Sciatic nerve (tissue), 2 donors: ENCODE measurements at places on chromosomes 7 and 10. TPM values are rescaled to one million over a fixed set of nuclear protein-coding genes. Genes with fewer than 3 reads are reported as not detected.

DNA sequence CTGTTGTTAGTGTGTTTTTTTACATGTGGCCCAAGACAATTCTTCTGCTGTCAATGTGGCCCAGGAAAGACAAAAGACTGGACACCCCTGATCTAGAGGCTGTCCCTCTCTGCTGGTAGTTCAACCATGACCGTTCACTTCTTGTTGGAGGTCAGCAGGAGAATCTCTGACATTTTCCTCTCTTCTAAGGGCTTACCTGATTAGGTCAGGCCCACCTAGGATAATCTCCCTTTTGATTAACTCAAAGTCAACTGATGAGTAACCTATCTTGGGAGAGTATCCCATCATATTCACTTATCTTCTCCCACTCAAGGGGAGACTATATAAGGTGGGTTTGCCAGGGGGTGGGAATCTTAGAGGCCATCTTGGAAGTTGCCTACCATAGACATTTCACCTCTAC is 135.2 kb downstream of the BUB3 start:
- DNase-seq: no peak

Gene CCDC3
- 114 TPM for total RNA-seq

Gene CLDN4
- total RNA-seq: 0.85 TPM

DNA sequence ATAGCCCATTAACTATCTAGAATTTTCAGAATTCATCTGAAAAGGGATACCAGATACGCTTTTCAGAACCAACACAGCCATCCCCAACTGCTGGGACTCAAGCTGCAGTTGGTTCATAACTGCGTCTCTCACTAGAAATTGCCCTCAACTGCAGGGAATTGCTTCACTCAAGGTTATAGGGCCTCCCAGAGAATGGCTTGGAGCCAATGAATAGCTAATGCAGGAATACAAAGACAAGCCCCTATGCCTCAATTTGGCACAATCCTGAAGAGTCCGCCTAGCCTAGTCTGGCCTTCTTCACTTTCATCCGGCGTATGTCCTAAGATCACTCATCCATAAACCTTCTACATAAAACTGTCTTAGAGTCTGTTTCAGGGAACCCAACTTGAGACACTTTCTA is 164.0 kb downstream of the SKAP2 start:
- DNase-seq: no peak

- DNase-seq: no peak
Observed at GRCh38 chr7:121960678-121961077, 87.7 kb downstream of the PTPRZ1 start.

DNA sequence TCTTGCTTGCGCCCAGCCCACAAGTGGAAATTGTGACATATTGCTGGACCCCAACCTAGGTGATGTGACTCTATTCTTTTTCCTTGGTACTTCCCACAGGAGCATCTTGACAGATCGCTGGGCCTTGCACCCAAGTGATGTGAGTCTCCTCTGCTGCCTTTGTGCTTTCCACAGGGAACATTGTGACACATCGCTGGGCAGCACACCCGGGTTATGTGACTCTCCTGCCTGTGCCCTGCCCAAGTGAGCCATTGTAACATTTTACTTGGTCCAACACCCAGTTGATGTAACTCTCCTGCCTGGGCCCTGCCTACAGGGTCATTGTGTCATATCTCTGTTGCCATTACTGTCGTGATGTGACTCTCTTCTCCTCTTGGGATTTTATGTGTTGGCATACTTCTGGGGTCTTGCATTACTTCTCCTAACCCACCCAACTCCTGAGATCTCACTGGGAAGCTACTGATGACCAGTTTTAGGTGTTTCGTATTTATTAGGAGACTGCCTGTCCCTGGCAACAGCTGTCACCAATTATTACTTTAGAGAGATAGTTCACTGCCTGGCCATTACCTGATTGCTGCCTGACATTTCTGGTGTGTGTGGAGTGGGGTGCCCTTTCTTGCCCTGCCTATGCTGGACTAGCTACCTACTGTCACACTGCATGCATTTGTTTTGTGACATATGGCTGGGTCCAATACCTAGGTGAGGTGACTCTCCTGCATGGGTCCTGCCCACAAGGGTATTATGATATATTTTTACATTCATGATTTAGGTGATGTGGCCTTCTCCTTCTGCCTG is 45.4 kb upstream of the ZNF680 start:
- DNase-seq: no peak

Gene ADCYAP1R1
- total RNA-seq: 9.1 TPM

DNA sequence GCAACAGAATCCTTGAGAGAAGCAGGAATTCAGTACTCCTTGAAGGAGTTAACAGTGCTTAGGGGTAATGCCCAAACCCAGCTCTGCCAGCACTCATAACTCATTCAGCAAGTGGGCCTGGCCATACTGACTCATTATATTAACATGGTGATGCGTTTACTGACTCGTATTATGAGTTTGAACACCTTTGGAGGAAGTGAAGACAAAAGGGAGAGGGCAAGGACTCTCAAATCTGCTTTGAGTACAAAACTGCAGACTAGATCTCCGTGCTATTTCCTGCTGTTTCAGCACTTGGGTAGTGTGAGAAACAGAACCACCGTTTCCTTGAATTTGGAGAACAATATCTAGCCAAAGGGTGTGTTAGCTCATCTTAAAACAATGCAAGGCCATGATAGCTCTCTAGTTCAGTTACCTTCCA is 30.8 kb downstream of the SLC16A9 start:
- no peak for DNase-seq

GRCh38 chr10:129950676-129951075 is 13.4 kb downstream of the EBF3 start:
- DNase-seq: no peak

DNA sequence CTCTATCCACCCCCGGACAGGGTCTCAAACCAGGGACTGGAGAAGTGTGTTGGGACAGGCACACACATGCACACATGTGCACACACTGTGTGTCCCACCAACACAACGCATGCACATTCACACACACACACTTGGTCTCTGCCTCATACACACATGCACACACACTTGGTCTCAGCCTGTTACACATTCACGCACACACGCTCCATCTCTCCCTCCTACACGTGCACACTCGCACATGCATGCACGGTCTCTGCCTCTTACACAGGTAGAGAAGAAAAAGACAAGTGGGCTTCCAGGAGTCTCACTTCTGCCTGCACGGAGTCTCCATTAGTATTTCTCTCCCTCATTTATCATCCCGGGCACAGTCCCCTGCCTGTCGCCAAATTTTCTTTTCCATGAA is 171.2 kb downstream of the EBF3 start:
- no peak for DNase-seq

DNA sequence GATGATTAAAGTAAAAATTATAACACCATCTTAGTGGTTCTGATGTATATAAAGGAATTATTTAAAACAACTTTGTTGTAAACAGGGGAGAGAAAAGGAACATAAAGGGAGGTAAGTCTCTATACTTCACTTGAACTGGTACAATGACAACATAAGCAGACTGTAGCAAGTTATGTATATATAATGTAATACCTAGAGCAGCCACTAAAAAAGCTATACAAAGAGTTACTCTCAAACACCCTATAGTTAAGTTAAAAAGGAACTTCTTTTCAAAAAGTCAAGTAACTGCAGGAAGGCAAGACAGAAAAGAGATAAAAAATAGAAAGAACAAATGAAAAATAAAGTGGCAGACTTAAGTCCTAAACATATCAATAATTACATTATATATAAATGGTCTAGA is 82.3 kb downstream of the ZNF503 start:
- no peak for DNase-seq

- no peak for DNase-seq
Observed at GRCh38 chr7:16431646-16432424, 10.5 kb upstream of the CRPPA start.

DNA sequence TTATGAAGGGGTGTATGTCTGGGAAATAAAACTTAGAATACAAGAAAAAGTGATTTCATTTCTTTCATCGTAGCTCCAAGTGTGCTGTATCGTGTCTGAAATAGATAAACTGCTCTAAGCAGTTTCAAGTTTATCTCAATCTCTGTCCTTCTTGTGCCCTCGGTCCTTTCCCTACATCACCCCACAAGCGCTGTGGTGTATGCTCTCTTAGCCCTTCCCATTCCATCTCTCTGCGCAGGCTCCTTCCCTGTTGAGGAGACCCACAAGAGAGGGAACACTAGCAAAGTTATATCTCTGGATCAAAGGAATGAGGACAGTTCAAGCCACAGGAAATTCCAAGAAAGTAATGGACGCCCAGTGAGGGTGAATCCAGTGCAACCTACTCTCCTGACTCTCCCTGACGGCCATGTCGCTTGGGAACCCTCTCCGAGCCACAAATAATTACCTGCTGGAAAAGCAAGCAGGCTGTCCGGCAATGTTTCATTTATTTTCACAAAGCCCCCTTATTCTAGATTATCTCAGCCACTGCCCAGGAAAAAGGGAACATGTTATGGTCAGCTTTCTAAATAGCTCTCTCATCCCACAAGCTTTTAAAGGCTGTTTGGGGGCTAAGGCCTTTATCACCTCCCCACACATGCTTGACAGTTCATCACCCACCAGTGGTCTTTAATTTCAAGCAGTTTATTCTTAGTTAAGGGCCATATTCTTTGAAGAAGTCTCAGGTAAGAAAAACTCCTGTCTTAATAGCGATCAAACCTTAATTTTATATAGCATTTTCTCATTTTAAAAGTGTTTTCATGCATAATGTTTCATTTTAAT is 34.8 kb downstream of the LRRC4 start:
- no peak for DNase-seq

DNA sequence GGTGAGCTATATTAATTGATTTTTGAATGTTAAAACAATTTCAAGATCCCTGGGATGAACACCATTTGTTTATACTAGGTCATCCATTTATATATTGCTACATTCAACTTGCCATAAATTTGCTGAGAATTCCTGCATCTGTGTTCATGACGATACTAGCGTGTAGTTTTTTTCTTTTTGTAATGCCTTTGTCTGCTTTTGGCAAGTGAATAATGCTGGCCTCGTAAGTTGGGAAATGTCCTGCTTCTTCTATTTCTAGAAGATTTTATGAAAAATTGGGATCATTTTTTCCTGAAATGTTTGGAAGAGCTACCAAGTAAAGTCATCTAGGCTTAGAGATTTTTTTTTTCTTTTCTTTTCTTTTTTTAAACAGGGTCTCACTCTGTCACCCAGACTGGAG is 12.9 kb upstream of the MEST start:
- DNase-seq: no peak

GRCh38 chr10:88473989-88474883 is 108.9 kb downstream of the RNLS start:
- DNase-seq: no peak

Gene TMEM130
- 5.7 TPM for total RNA-seq

GRCh38 chr10:644076-644942 is 45.2 kb downstream of the DIP2C start:
- DNase-seq: peak; percentile 33

DNA sequence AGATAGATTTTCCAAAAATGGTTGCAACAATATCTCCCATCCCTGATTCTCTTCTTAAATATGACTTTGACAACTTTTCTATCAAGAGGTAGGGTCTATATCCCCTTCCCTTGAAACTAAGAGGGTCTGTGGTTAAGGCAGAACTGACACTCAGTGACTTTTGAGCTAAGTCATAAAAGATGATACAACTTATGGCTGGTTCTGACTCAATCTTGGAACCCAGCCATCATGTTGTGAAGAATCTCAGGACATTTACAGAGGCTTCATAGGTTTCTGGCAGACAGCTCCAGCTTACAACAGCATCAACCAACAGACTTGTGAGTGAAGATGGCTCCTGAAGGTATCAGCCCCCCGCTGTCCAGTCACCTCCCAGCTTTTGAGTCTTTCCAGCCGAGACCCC is 203.5 kb downstream of the RNLS start:
- no peak for DNase-seq

GRCh38 chr7:134660242-134660785 is 13.7 kb downstream of the BPGM start:
- DNase-seq: no peak

Gene ELN
- 62.8 TPM for total RNA-seq

Gene C10orf143
- total RNA-seq: 4.8 TPM

- no peak for DNase-seq
Observed at GRCh38 chr7:8119262-8119661, 142.7 kb downstream of the ICA1 start.

DNA sequence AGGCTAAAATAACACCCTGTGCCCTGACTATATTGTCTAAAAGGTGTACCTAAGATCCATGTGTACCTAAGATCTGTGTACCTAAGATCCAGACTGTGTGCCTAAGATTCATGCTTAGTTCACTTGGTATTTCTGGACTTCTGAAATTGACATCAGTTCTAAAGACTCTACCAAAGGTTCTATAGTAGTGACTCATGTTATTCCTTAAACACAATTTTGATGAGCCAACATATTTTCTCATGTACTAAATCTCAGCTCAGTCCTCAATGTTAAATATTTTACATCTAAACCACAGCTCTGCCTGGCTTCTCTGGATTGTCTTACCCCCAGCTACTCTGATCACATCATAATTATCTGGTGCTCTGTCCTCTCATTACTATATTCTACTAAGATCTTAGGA is 802.3 kb upstream of the SORCS1 start:
- no peak for DNase-seq

- DNase-seq: no peak
Observed at GRCh38 chr7:55532150-55532917, 40.0 kb downstream of the VOPP1 start.

DNA sequence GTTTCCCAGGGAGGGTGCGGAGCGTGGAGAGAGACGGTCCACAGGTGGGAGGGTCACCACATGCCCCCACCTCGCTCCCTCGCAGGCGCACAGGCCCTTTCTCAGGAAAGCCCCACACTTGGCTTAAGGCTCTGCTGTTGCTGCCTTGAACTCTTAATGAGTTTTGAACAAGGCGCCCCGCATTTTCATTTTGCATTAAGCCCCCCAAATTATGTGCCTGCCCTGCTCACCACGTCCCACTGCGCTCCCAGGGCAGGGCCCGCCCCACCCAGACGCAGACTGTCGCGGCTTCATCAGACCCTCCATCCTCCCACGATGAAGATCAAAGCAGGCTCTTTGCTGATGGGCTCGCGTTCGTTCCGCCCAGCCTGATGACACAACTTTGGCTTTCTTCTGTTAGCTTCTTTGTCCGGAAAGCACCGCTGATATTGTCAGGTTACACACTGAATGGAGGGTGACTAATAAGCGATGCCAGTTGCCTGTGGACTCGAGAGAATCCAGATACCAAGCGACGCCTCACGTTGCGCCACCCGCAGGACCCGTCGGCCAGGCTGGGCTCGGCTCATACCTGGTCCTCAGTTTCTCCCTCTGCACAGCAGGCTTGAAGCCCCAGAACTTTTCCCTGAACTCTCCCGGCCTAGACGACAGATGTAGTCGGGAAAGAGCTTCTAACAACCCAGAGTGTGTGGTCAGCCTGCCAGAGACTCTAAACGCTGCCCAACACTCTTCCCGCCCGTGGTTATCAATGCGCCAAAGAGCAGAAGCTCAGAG is 9.5 kb downstream of the CALML3 start:
- DNase-seq: peak; percentile 59

Gene ADIRF
- 599 TPM for total RNA-seq

GRCh38 chr10:8825611-8826010 is 771.1 kb downstream of the GATA3 start:
- no peak for DNase-seq

GRCh38 chr10:85612833-85613232 is 753.8 kb downstream of the GRID1 start:
- no peak for DNase-seq

- DNase-seq: no peak
Observed at GRCh38 chr10:25818751-25819150, 115.3 kb upstream of the MYO3A start.

GRCh38 chr7:98372993-98373392 is 27.9 kb downstream of the BAIAP2L1 start:
- no peak for DNase-seq

Gene GALNT17
- 65.4 TPM for total RNA-seq
